ENCODE measurements at places on chromosomes 7 and 10. TPM values are rescaled to one million over a fixed set of nuclear protein-coding genes. Genes with fewer than 3 reads are reported as not detected.

The P4HA1 gene
- total RNA-seq = 6.2 TPM

The RGR gene
- total RNA-seq = not detected

- no peak overlapping the region for H3K4me3 ChIP-seq
- H3K36me3 ChIP-seq = no peaks in the 10 kb centered on the region
- no peak overlapping the region for H3K27ac ChIP-seq
- no peak for DNase-seq
- no peaks in the 10 kb centered on the region for H3K4me1 ChIP-seq
- H3K27me3 ChIP-seq = no peaks in the 10 kb centered on the region
These were observed 139.5 kb downstream of the ST7 start for GRCh38 chr7:117092785-117093184.

DNA sequence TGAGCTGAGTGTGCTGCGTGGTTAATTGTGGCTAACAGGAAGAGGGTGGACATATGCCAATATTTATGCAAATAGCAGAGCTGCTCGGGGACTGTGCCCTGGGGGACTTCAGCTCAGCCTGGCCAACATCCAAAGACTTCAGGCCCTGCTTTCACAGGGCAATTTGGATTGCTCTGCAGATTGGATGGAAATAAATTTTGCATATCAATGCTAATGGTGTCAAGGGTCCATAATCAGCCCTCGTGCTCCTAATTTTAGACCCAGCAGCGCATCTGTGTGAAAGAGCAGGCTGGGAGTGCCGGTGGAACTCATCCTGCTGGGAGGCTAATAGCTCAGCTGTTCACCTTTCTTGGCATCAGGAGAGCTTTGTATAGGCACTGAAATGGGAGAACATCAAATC is 270.1 kb downstream of the TCERG1L start:
- no peak overlapping the region for H3K27ac ChIP-seq
- H3K4me3 ChIP-seq = no peak overlapping the region
- no peak for DNase-seq
- no peaks in the 10 kb centered on the region for H3K4me1 ChIP-seq

DNA sequence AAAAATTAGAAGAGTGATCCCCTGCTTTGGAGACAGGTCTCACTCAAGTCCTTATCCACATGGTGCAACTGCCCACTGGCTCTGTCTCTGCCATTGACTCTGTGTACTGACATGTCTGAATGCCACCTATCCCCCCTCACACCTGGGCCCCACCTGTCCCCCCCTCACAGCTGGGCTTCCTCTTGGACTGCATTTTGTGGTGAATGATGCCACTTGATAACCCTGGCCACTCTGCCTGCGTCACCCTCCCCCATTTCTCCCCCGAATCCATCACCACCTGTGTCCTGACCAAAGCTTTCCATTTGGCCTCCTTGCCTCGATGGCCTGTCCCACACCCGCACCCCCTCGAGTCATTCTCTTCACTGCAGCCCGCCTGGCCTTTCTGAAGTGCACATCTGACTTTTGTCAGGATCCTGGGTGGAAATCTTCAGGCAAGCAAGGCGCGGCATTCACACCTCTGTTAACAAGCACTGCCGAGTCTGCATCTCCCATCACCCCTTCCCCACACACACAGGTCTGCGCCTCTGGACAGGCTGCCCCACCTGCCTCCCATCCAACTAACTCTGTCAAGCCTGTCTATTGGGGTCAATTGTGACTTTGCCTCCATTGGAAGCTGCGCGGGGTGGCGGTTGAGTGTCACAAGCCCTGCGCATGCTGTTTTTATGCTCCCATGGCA is 175.3 kb upstream of the KLF14 start:
- no peaks in the 10 kb centered on the region for H3K36me3 ChIP-seq
- no peak for DNase-seq
- no peak overlapping the region for H3K4me3 ChIP-seq
- no peak overlapping the region for H3K27ac ChIP-seq

GRCh38 chr7:149216402-149216801 is 21.1 kb downstream of the ZNF282 start:
- peaks cover 45% of the 10 kb centered on the region for H3K36me3 ChIP-seq
- H3K4me3 ChIP-seq = no peak overlapping the region
- H3K4me1 ChIP-seq = no peaks in the 10 kb centered on the region

Measured in right lobe of liver (tissue), 6 donors.